Fibroblast of mammary gland (primary cell): ENCODE measurements at places on chromosomes 2 and 18.

- DNase-seq: no peak
Measured at GRCh38 chr2:9297807-9298206, 91.2 kb downstream of the ASAP2 start.

DNA sequence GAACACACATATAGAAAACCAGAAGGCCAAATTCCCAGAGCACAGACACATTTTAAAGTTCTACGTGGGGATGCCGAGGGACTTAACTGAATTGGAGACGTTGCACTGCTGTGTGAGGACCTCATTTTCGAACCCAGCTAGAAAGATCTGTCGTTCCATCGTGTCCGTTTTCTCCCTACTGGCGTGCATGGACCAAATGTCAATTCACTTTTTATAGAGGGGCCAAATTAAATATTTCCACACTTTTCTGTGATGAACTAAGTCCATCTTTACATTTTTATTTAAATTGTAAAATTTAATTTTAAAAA, 692 bp upstream of the TSHZ1 start:
- DNase-seq: no peak

- no peak for DNase-seq
Measured at GRCh38 chr2:197311421-197312033, 947 bp upstream of the ANKRD44 start.

GRCh38 chr2:106107509-106108131, 86.5 kb downstream of the UXS1 start:
- DNase-seq: peak; percentile 35

DNA sequence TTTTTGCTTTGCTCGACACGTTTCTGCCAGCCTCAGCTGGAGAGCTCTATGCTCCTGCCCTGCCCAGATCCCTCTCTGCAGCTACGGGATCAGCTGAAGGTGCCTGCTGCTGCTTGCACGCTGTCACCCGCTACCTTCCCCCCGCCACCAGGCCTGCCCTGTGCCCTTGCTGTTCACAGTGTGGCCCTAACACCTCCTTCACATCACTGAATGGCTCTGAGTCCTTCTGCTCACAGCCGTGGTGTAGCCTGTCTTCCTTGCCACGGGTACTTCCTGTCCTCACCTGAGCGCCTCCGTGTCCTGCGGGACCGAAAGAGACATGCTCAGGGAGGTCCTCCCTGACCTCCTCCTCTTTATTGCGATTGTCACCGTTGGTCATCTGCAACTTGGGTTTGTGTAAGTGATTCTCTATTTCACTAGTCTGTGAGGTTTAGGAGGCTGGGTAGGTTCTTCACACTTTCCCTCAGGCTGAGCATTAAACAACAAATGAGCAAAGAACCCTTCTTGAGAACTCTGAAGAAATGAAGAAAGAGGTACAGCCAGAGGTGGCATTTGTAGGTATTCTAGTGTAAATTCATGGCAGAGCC, 127.5 kb downstream of the NCK2 start:
- DNase-seq: no peak

DNA sequence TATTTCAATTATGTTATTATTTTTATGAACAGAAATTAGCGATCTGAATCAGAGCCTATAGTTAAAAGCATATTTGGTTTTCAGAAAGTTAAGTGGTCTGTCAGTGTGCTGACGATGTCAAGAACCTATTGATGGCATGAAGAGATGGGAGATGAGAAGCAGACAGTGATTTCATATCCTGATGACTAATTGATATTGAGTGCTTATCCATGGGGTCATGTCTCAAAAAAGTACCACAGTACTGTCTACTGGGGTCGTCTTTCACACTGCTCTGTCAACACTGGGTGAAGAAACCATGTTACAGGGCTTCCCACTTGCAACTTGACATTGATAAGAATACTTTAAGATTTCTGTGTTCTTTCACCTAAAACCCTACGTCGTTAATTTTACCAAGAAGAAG, 297.1 kb downstream of the AFF3 start:
- no peak for DNase-seq

DNA sequence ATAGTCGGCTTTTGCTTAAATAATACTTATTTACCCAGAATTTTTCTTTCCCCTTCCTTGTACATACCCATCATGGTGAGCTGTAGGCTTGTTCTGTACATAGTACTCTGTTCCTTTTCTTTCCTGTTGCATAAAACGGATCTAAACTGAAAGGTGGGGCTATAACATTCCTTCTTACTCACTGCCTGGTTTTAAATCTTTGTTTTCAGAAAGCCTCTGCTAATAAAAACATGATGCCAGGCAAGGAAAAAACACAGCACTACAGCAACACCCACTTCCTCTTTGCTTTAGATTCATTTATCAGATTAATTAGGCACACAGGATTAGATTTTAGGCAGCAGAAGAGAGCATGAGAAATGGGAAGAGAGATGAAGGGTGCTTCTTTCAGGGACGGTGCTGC, 19.6 kb upstream of the STON1 start:
- peak; percentile 74 for DNase-seq

- peak; percentile 98 for DNase-seq
Measured at GRCh38 chr18:8858888-8859511, 153.6 kb downstream of the MTCL1 start.

DNA sequence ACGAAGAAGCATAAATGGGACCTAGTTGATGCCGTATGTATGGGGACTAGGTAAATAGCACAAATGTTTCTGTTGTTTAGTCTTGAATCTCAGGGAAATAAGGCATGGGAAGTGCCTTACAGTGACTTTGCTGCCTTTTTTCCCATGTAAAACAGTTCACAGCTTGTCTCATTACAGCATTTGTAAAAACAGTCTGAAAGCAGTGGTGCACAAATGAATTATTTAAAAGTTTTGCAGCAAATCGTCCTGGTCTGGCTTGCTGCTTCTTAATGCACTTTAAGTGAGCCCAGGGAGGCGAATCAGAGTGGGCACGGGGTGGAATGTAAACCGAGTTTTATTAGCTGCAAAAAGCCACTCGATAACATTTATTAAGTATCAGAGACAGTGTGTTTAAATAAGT, 302.0 kb upstream of the ETAA1 start:
- DNase-seq: no peak

DNA sequence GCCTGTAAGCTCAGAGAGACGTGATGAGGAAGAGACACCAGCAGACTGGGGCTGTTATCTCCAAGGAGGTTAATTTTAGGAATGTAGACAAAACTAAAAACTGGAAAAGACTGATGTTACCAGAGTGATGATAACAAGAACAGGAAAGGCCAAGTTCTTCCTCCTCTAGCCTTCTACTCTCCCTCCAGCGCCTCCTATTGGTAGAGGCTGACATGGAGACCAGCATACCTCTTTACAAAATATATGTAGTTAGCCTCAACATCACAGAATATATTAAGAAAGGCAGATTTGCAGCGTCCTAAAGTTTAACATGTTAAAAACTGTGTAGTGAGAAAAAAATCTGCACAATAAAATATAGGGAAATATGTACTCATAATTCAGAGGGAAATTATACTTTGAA, 66.0 kb downstream of the TCF4 start:
- peak; percentile 36 for DNase-seq
